Cardiac muscle cell (in vitro differentiated cells and primary cell): ENCODE measurements at places on chromosomes 7 and 10.

GRCh38 chr7:155189590-155189989, 108.1 kb upstream of the INSIG1 start:
- no peak for DNase-seq

GRCh38 chr7:50349963-50350944, 45.7 kb downstream of the IKZF1 start:
- DNase-seq: no peak

DNA sequence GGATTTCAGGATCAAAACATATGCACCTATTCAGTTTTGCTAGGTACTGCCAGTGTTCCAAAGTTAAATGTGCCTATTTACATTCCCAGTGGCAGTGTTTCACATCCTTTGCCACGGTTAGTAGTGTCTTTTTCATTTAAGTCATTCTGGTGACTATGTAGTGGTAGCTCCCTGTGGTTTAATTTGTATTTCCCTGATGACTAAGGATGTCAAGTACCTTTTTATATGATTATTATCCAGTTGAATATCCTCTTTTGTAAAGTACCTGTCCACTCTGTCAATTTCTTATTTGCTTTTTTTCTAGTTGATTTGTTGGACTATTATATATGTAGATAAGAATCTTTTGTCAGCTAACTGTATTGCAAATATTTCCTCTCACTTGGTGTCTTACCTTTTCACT, 45.1 kb downstream of the TMEM60 start:
- no peak for DNase-seq

DNA sequence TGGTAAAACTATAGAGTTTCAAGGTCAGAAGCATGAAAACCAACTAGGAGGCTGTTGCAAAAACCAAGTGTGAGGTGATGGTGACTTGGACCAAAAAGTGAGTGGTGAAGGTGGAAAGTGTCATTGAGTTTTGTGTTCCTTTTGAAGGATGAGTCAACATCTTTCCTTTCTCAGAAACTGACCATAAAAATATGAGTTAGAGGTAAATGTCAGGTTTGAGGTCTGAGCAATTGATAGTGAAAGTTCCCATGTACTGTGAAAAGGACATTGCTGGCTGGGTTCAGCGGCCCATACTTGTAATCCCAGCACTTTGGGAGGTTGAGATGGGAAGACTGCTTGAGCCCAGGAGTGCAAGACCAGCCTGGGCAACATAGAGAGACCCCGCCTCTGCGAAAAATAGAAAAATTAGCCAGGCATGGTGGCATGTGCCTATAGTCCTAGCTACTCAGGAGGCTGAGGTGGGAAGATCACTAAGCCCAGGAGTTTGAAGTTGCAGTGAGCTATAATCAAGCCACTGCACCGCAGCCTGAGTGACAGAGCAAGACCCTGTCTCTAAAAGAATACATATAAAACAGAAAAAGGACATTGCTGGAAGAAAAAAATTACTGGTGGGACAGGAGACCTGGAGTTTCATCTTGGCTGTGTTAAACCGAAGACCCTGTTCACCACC, 89.3 kb upstream of the ARID5B start:
- no peak for DNase-seq

GRCh38 chr10:21726601-21727225, 192.7 kb downstream of the MLLT10 start:
- no peak for DNase-seq

DNA sequence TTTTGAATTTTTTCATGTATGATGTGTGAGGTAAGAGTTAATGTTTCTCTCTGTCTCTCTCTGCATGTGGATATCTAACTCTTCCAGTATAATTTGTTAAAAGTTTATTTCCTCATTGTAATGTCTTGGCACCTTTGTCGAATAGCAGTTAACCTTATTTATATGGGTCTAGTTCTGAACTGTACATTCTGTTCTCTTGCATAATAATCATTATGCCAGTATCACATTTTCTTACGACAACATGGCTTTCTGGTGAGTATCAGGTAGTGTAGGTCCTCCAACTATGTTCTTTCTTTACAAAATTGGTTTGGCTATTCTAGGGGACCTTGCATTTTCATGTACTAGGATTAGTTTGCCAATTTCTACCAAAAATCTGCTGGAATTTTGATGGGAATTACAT, 337.0 kb upstream of the FZD8 start:
- no peak for DNase-seq

DNA sequence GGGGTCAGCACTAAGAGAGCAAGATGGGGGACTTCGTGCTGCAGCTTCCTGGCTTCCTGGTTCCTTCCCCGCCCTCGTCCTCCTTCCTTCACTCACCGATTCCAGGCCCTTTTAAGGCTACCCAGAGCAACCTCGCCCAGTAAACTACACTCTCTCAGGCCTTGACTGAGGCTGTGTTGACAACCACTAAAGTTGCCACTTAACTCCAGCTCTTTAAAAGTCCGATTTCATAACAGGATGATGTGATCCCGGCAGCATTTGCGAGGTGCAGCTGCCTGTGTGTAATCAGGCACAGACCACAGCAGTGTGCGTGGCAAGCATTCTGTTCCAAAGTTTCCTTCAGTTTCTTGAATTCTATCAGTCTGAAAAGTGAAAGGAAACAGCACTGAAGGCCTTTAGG, 110.6 kb downstream of the RAB11FIP2 start:
- peak; percentile 34 for DNase-seq

- DNase-seq: no peak
Observed at GRCh38 chr10:132681858-132682755, 103.8 kb downstream of the NKX6-2 start.

- DNase-seq: no peak
Observed at GRCh38 chr7:106615808-106616707, 44.9 kb downstream of the CCDC71L start.

DNA sequence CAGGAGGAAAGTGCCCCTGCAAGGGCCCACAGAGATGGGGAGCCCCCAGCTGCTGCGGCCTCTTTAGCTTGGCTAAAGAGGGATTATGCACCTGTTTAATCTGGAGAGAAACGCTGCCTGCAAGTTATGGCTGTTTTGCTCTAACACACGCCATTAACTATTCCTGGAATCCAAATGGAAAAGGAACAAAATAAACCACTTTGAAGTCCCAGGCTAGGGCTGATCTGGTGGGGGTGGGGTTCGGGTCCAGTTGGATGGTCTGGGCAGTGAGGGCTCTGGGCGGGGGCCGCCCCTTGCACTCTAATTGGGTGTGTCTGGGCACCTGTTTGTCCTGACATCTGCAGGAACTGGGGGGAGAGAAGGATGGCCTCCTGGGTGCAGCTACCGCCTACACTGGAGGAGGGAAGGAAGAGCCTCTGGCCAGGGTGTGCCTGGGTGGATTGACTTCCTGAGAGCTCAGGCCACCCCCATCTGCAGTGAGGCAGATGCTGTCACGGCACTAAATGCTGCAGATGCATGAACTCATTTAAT, 300.6 kb downstream of the ZEB1 start:
- no peak for DNase-seq

- DNase-seq: peak; percentile 77
Observed at GRCh38 chr10:95355301-95355700, 64.5 kb upstream of the PDLIM1 start.

GRCh38 chr10:21318540-21319167, 206.8 kb downstream of the SKIDA1 start:
- DNase-seq: peak; percentile 54

DNA sequence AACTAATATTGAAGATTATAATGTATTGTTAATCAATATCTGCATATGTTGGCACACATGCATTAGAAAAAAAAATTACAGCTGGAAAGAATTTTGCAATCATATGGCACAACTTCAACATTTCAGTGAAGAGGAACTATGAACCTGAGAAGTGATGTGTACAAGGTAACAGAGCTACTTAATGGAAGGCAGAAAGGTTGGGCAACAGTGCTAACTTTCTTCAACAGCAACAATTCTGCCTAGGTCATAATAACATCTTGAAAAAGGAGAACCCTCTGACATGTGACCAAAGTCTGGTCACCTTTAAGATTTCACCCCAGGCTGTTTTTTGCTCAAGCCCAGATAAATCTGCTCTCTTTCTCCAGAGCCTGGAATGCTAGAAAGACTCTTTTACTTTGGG, 47.9 kb upstream of the SKAP2 start:
- DNase-seq: no peak

DNA sequence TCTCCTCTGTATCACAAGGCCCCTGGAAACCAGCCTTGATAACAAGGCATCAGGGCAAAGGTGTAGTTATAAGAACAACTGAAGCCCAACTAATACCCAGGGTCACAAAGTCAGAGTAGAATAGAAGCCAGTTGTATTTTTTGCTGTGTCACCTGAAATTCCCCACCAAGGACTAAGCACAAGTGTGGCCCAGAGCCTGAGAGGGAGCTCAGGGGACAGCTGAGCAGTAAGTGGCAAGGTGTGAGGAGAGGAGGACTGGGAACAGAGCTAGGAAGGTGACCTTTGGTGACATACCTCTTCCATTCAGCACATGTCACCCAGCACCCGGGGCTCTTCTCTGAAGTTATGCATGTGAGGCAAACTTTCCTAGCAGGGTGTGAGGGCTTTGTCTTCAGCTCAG, 179.9 kb downstream of the HECW1 start:
- no peak for DNase-seq

DNA sequence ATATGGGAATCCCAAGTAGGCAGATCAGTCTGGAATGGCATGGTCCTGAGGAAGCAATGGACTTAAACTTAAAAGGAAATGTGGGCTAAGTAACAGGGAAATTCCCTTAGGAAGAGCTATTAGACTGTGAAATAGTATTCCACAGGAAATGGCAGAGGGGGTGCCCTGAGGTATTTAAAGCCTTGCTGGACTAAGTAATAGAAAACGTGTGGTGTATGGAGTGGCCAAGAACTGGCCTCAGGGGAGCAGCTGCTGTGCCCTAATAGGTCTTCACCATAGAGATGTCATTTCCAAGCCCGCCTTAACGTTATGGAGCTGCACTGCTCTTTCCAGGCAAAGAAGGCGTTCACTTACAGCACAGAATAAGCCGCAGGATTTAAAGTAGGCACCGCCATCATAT, 365.2 kb upstream of the ZMIZ1 start:
- no peak for DNase-seq

DNA sequence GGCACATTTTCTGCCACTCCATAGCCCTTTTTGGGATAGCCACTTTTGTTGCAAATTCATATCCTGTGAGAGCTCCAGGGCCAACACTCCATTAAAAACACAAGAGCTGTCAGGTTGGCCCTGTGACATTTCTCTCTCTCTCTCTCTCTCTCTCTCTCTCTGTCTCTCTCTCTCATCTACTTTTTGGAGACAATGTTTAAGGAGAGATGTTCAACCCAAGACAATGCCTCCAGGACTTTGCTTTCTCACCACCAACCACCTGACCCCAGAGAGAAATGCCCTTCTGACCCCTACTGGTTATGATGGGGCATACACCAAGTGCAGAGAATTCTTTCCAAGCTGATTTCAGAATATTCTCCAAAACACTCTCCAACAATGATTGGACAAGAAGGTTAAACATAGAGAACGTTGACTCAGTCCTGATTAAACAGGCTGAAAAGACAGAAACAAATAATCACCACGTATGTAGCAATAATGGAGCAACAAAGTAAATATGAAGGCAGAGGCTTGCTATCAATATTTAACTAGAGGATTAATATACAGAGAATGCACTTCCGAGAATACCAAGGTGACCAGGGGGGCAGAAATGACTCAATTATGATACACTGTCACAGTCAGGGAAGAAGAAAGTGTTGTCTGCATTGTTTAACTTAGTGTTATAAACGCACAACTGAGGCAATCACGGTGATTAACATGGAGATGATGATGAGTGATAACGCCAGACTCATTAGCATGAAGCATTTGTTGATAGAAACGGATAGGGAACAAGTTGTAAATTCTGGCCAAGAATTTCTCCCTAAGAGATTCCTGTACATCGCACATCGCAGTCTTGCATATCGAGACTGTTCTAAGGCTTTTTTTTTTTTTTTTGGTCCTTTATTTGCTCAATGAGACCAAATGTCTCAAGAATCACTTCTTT, 178.5 kb downstream of the NRP1 start:
- peak; percentile 88 for DNase-seq

- peak; percentile 95 for DNase-seq
Observed at GRCh38 chr10:77939561-77940001, 13.0 kb upstream of the DLG5 start.

DNA sequence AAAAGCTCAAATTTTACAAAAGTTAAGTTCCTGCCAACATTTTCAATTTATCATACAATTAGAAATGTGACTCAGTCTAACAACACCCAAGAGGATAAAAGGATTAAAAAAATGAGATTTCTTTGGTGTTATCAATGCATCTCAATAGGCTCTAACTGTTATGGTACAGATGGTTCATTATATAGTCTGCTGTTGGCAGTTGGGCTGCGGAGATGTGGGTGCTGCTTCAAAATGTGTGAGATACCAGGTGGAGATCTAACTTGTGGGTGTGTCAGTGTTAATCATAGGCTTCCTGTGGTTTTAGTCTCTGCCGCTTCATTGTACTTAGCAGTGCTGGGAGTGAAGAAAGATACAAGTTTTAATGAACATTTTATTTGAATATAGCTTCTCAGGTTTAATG, 231.2 kb downstream of the EXOC4 start:
- no peak for DNase-seq

DNA sequence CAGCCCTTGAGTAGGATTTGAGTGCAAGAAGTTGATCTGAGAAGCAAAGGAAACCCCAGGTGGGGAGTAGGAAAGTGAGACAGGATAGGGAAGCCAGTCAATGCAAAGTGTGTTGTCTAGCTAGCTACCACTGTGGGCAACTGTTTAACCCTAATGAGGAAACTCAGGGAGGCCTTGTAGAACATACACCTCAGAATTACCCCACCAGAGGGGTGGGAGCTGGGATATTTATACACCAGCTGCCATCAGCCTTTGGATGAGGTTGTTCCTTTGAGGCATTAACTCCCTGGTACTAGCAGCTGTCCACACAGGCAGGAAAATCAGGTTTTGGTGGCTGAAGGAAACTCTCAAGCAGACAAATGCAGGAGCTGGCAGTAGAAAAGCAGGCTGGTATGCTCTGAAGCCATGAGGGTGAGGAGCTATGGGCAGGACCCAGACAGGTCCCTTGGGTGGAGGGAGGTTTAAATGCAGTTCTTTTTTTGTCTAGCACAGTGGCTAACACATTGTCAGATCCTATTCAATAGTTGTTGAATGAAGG, 60.1 kb upstream of the ARID5B start:
- DNase-seq: no peak
